Colonic mucosa (tissue), 4 donors: ENCODE measurements at places on chromosomes 6 and 20.
A peak's percentile ranks its signal among the peaks of the same experiment; 100 is the strongest.

GRCh38 chr6:123879749-123880148, 76.1 kb downstream of the NKAIN2 start:
- no peak for DNase-seq

DNA sequence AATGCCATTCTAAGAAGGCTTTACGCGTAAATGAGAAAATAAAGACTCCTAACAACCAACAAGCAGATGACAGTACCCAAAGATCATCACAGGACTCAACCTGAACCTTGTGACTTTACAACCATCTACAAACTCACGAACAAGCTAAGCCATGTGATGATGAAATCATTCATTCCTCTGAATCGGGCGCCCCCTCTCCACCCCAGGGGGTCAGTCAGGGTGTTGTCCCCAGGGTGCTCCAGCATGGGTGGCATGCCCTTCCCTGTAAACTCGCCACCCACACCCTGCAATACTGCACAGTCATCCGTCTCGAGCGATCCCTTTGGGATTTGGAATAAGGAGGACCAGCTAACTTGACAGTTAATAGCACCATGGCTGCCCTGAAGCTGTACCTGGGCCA, 12.6 kb downstream of the SERPINB6 start:
- DNase-seq: no peak

GRCh38 chr20:44247131-44247571, at the start of gene GDAP1L1:
Gene GDAP1L1, plus strand, starts transcription at chr20:44247308. Its CDS starts 27 bp downstream, at chr20:44247335.
- DNase-seq: no peak

GRCh38 chr6:32128751-32129296, 778 bp upstream of the ATF6B start:
- DNase-seq: no peak

- no peak for DNase-seq
Observed at GRCh38 chr6:105170059-105170458, 9.8 kb downstream of the POPDC3 start.

- DNase-seq: no peak
Observed at GRCh38 chr6:78962448-78962847, 95.1 kb downstream of the IRAK1BP1 start.

- DNase-seq: no peak
Observed at GRCh38 chr20:1568163-1568490, 10.6 kb upstream of the SIRPD start.

- DNase-seq: no peak
Observed at GRCh38 chr6:104226790-104227446, 632.8 kb downstream of the HACE1 start.

DNA sequence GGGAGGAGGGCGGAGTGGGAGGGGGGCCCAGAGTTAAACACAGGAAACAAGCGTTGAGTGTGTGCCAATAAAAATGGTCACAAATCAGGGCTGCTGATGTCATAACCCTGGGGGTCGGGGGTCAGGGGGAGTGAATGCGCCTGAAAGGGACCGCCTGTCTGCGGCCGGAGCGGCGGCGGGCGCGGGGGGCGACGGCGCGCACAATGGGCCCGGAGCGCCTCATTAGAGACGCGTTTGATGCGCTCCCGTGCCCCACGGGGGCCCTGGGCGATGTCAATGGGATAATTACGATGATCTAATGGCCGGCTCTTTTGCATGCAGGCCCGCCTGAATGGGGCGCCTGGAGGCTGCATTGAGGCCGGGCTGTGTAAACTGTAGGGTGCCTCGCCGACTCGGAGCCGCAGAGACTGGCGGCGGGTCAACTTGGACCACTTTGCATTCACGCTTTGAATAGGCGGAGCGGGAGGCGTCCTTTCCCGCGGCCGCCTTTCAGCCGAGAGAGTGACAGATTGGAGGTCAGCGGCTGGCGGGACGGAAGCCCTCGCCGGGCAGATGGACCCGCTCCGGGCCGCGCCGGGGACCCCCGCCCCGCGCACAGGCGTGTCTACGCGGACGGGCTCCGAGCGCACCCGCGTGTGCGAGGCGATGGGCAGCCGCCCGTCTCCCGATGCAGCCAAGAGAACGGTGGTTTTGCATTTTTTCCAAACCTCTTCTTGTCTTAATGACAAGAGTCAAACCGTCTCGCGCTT, 296.1 kb downstream of the TFAP2C start:
- no peak for DNase-seq

DNA sequence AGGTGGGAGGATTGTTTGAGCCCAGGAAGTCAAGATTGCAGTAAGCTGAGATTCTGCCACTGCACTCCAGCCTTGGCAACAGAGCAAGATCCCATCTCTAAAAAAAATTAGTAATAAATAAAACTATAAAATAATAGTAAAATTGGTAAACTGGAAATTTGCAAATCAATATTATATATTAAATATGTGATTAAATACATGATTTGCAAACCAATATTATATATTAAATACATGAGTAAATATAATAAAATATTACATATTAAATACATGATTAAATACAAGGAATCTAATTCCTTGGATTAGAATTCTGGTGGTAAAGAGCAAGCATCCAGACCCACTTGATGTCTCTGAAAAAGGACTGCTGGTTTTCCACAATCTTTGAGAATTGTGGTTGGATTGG, 35.8 kb downstream of the FUT9 start:
- DNase-seq: no peak

- DNase-seq: no peak
Observed at GRCh38 chr6:79622364-79622763, 8.8 kb upstream of the SH3BGRL2 start.

DNA sequence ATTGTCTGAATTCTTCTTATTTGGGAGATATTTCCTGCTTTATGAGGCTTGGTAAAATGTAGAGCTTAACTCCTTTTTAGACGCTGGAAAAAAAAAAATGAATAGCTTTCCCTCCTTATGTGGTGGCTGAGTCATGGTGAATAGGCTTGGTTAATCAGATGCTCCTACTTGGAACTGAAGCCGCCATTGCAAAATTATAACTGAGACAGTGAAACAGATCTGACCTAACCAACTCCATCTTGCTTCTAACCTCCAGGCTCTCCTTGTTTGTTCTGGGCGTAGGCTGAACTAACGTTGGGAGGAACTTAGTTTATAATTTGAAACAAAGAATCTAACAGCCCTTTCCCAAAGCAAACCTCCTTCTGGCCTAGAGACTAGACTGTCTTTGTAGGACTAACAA, 43.2 kb upstream of the PLCB4 start:
- DNase-seq: no peak

DNA sequence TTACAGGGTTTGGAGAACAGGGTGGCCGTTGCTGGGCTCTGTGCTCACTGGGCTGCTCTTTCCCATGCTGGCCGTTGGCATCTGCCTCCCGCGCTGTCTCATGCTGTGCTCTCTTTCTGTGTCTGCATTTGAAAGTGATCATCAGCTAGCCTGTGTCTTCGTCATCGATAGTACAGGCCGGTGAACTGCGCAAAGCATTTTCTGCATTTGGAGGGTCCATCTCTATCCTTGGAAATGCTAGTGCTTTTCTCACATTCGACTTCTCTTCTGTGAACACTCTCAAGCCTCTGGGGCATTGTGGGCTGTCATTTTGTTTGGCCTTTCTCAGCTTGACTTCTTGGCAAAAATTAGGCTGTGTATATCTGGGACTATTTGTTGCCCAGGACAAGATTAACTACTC, 6.8 kb upstream of the SNHG17 start:
- DNase-seq: no peak

GRCh38 chr6:135096403-135097130, 41.9 kb upstream of the HBS1L start:
- no peak for DNase-seq

GRCh38 chr6:7163661-7164071, 55.9 kb downstream of the RREB1 start:
- no peak for DNase-seq

DNA sequence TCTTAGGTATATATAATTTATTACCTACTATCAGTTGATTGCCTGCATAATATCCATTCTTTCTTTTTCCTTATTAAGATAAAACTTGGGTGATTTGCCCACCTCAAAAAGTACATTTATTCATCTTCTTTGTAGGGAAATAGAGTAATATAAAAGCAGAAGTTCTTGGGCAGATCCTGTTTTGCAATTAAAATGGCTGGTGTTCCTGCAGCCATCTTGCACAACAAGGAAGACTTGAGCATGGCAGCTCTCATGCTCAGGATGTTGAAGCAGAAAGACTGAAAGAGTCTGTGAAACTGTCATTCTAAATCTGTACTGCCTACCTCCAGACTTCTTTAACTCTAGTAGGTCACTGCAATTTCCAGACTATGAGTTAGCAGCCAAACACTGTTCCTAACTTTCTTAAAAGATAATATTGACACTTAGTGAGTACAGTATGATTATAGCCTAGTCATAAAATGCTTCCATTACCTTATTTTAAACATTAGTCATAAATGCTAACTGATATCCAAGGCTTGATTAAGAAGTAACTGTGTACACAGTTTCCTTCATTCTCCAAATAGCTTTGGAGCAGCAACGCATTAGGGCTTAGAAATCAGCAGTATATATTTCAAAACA, 24.6 kb upstream of the HTR1B start:
- DNase-seq: no peak

- no peak for DNase-seq
Observed at GRCh38 chr20:16216227-16216913, 356.9 kb downstream of the KIF16B start.

- no peak for DNase-seq
Observed at GRCh38 chr6:74658391-74658790, 547.5 kb downstream of the COL12A1 start.

- no peak for DNase-seq
Observed at GRCh38 chr6:87421576-87421975, 13.8 kb downstream of the CFAP206 start.

- no peak for DNase-seq
Observed at GRCh38 chr6:53487080-53487479, 57.8 kb downstream of the GCLC start.

GRCh38 chr20:64220891-64221527, 34.5 kb upstream of the PCMTD2 start:
- no peak for DNase-seq

DNA sequence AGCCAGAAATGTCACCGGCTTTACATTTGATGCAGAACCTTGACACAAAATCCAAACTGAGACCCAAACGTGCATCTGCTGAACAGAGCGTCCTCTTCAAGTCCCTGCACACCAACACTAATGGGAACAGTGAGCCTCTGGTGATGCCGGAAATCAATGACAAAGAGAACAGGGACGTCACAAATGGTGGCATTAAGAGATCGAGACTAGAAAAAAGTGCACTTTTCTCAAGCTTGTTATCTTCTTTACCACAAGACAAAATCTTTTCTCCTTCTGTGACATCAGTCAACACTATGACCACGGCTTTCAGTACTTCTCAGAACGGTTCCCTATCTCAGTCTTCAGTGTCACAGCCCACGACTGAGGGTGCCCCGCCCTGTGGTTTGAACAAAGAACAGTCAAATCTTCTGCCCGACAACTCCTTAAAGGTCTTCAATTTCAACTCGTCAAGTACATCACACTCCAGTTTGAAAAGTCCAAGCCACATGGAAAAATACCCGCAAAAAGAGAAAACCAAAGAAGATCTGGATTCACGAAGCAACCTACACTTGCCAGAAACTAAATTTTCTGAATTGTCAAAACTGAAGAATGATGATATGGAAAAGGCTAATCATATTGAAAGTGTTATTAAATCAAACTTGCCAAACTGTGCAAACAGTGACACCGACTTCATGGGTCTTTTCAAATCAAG, 108.4 kb downstream of the RTN4IP1 start:
- peak; percentile 38 for DNase-seq

- DNase-seq: no peak
Observed at GRCh38 chr20:38355161-38356012, 9.1 kb downstream of the LBP start.

- DNase-seq: no peak
Observed at GRCh38 chr6:99305021-99305554, 44.4 kb downstream of the FAXC start.

- no peak for DNase-seq
Observed at GRCh38 chr6:15282334-15282733, 36.5 kb downstream of the JARID2 start.

GRCh38 chr6:57275384-57275783, 42.0 kb upstream of the PRIM2 start:
- no peak for DNase-seq

GRCh38 chr20:17083738-17084137, 143.1 kb upstream of the PCSK2 start:
- DNase-seq: no peak

DNA sequence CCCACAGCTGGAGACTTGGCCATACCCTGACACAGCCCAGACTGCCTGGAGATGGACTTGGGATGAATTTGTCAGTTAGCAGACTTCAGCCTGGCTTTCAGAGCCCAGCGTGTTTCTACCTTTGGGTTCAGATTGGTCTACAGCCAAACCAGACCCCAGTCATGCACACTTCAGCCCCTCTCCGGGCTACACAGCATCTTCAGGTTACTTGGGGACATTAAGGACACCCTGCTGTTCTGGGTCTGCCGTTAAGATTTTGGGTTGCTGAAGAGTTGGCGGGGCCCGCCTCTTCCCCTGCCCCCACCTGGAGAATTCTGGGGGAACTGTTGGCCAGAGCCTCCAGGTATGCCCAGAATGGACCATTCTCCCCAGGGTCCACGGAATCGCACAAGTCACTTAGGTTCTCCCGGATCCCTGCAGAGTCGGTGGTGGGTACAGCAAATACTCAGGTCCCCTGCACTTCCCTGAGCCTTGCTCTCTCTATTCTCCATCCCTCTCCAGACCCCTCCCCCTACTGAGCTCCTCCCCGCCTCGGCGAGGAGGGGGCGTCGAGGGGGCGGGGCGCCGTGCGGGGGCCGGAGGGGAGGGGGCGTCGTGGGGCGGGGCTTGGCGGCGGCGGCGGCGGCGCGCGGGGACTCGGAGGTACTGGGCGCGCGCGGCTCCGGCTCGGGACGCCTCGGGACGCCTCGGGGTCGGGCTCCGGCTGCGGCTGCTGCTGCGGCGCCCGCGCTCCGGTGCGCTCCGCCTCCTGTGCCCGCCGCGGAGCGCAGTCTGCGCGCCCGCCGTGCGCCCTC, at the start of gene PTK7:
Gene PTK7 (plus strand): TSS at position 645 of the 794 bp plus-strand sequence. CDS start 175 bp downstream, outside the sequence.
- peak; percentile 43 for DNase-seq

- DNase-seq: no peak
Observed at GRCh38 chr20:37090407-37090806, 5.4 kb downstream of the RBL1 start.

GRCh38 chr6:44161997-44162338, 3.3 kb downstream of the CAPN11 start:
- DNase-seq: no peak

GRCh38 chr20:54107600-54108325, 37.4 kb upstream of the BCAS1 start:
- DNase-seq: peak; percentile 30

GRCh38 chr6:129489215-129489765, 220.7 kb downstream of the ARHGAP18 start:
- DNase-seq: no peak

DNA sequence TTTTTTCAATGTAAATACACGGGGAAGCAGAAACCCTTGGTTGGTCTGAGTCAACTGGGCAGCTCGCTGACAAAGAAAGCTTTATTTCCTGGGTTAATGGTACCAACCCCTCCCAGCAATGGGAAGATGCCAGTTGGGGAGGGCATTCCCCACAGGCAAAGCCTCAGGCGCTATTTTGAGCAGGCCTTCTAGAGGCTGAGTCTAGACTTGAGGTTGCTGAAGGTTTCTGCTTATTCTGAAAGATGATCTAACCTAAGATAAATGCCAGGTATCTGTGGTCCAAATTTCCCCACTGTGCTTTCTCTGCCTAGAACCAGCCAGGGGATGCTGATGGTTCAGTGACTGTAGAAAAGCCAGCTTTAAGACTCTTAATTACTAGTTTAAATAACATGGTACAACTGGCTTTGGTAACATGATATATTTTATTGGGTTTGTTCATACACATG, 172.5 kb upstream of the JARID2 start:
- DNase-seq: no peak
